ENCODE measurements at places on chromosomes 5 and 9. TPM values are rescaled to one million over a fixed set of nuclear protein-coding genes. Genes with fewer than 3 reads are reported as not detected.
A peak's percentile ranks its signal among the peaks of the same experiment; 100 is the strongest.

DNA sequence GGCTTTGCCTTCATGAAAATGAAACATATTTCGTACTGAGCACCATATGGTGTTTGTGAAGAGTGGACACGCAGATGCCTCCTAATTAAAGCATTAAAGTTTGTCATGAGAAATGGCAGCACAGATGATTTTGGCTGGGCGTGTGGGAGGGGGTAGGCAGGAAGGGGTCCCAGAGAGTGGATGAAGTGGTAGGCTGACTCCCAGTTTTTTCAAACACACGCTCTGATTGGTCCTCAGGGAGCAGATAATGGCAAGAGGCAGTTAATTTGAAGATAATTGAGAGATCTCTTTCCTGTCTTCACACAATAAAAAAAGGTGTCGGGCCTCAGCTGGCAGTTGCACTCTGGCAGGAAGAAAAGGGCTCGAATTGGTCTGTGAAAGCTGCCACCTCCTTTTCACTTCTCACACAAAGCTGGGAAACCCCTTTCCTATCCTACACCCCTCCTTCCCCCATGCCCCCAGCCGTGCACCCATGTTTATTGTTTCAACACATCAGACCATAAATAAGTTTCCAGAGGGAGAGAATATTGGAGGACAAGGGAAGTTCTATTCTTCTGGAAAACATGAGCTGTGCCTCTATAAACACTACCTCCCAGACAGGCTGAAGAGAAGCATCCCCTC, 429.6 kb downstream of the ARHGEF28 start:
- DNase-seq: no peak

DNA sequence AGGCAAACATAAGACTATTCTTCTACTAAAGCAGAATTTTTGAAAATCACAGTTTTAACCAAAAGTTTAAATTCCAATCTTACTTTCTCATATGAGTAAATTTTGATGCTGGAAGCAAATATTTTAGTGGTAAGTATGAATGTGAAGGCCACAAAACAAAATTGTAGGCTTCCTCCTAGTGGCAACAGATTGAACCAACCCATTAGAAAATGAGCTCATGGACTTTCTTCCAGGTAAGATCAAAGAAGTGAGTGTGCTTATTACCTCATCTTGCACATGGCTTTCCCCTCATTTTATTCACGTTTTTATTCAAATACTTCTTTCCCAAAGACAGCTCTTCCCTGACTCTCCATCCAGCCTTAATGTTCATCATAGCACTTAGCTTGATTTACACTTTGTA, 16.5 kb upstream of the RLN2 start:
- DNase-seq: no peak

- no peak for DNase-seq
These were observed 935.2 kb upstream of the DMAC1 start for GRCh38 chr9:8734760-8735159.

- no peak for DNase-seq
These were observed 47.6 kb downstream of the ACER2 start for GRCh38 chr9:19456426-19456825.

Gene DNAJC25
- 15.9 TPM for polyA plus RNA-seq

Gene PCA3
- polyA plus RNA-seq: 0.11 TPM

GRCh38 chr9:27703216-27703980, 130.1 kb upstream of the C9orf72 start:
- no peak for DNase-seq

DNA sequence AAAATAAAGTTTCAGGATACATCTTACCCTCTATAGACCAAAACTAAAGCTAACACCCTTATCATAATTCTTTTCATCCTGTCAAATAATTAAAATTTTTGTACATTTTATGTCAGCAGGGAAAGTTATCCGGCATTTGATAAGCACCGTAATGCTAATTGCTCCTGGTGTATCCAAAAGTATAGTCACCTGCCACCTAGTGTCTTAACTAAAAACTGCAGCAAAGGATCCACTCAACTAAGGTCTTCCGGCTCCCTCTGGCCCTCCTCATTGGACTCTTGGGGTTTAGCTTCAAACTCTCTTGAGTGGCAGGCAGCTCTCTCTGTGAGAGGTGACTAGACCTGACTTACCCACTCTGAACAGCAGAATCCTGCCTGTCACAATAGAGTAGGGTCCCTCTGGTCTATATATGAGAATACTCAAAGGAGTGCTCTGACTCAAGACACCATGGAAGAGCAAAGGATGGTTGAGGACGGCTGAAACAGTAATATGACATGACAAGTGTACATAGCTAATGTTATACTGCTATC, 60.4 kb upstream of the CAST start:
- DNase-seq: peak; percentile 60

Measured in left renal pelvis (tissue), 4 donors.